ENCODE measurements at places on chromosomes 7 and 10.

- peak; percentile 35 for DNase-seq
Observed at GRCh38 chr7:5704534-5704922, 76.9 kb downstream of the RNF216 start.

GRCh38 chr7:20834656-20835055 lies 48.0 kb upstream of the SP8 start:
- DNase-seq = no peak

DNA sequence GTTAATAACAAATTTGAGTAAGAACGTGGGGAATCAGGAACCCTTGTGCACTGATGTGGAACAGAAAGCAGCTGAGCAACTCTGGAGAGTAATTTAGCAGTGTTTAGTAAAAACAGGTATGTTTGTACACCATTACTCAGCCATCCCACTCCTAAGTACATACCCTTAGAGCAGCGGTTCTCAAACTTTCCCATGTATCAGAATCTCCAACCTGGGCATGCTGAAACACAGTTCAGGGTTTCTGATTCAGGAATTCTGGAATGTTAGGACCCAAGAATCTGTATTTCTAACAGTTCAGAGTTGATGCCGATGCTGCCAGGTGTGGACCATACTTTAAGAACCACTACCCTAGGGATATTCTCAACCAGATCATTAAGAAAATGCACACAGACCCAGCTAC lies 5.1 kb downstream of the SGMS1 start:
- no peak for DNase-seq

DNA sequence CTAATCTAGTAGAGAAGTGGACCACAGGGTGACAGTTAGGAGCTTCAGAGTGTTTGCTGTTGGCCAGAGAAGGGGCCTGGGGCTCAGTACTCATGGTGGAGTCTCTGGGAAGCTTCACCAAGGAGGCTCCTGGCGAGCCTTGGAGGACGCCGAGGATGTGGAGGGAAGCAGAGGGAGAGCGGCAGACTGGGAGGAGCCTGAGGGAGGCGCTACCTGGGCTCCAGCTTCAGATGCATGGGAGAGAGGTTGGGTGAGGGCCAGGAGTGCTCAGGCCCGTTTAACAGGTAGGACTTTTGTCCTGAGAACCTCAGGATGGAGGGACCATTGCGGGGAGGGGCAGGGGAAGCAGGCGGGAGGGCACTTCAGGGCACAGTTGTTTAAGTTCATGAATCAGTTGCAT lies 24.2 kb downstream of the DOCK1 start:
- no peak for DNase-seq

- peak; percentile 3 for DNase-seq
Observed at GRCh38 chr10:122703483-122704448, 4.1 kb upstream of the C10orf120 start.

GRCh38 chr7:159013181-159013690 lies 131.4 kb downstream of the VIPR2 start:
- no peak for DNase-seq

DNA sequence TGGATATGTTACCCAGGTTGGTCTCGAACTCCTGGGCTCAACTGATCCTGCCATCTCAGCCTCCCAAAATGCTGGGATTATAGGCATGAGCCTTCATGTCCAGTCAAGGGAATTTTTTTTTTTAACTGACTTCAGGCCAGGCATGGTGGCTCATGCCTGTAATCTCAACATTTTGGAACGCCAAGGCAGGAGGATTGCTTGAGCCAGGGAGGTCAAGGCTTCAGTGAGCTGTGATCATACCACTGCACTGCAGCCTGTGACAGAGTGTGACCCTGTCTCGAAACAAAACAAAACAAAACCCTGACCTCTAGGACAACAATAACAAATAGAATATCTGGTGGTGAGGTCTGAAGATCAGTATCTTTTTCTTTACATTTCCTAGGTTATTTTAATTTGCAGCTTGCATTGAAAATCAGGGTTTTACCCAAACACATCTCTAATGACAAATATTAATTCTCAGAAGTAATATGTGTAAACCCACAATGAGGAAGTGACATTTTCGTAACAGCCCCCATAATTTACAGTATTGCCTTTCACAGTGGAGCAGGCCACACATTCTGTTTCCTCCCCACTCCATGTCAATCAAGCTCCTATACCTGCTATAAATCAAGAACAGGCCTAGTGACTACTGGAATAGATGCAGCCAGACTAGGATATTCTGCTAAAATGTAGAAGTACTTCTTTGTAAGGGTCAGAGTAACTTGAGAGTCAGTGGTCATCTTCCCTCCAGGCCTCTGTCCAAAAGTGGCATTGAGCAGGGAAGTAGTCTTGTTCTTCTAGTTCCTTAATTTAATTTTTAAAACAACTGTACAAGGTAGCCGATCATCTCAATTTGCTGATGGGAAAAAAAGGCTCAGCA lies 43.3 kb upstream of the ECHDC3 start:
- no peak for DNase-seq

GRCh38 chr7:134723892-134724291 lies 55.5 kb upstream of the CALD1 start:
- DNase-seq = no peak

DNA sequence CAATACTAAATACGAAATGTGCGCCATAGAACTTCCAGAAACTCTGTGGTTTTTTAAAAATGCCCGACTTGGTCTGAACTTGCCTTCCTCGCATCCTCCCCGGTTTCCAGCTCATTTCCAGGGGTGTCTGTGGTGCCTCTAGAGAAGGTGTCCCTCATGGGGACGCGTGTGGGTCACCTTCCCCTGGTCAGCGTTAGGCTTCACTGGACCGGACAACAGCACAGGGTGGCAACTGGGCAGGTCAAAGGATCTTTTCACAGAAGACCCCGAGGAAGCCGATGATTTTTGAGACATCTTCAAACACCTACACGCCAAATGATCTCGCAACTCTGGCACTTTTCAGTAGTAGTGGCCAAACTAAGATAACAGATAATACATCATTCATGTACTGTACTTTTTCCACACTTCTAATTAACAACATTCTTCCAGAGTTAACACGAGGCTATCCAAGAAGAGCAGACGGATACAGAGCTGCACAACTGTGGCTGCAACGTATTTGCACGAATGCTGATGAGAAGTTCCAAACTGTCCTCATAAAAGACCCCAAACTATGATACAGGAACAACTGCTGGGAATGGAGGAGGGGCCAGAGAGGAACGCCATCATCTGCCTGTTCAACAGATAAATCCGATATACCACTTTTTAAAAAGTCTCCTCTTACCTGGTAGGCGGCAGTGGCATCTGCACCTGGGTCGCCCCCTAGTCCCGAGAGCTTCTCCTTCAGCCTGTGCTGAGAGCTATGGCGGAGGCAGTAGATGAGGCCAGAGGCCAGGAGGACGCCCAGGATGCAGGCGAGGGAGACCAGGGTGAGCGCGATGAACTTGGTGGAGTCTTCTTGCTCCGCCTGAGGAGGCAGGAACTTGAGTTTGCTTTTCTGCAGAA lies 345.5 kb downstream of the DNAJB6 start:
- no peak for DNase-seq

DNA sequence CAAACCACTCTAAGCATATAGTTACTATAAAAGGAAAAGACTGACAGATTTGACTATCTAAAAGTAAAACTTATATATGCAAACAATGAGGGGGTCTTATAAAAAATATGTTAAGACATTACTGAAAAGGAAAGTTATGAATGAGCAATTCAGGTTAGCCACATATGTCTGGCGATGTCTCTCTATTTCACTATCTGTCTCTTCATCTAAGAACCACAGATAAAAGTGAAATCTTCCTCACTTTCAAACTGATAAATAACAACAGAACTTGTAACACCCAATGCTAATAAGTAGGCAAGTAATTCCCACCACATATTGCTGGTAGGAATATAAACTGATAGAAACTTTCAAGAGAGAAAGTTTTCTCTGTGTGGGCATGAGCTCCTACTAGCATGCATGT lies 138.2 kb downstream of the CHCHD3 start:
- no peak for DNase-seq

GRCh38 chr7:66239467-66239856 lies 34.3 kb downstream of the TPST1 start:
- DNase-seq = no peak

DNA sequence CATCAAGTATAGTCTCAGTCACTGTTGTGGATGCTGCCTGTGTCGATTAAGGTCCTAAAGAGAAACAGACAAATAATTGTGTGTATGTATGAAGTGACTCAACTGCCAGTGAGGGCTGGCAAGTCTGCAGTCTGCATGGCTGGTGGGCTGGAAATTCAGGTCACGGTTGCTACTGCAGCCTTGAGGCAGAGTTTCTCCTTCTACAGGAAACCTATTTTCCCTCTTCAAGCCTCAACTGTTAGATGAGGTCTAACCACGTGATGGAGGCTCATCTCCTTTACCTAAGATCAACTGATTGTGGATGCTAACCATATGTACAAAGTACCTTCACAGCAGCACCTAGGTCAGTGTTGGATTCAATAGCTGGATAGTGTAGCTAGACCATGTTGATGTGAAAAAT lies 29.9 kb downstream of the MBL2 start:
- DNase-seq = no peak

All from stimulated activated CD8-positive, alpha-beta memory T cell treated with anti-CD3 and anti-CD28 coated beads, Interleukin-4, amount 100 ng/mL, for 1 hour (primary cell).